Left colon (tissue), 2 donors: ENCODE measurements at places on chromosomes 3 and 15. TPM values are rescaled to one million over a fixed set of nuclear protein-coding genes. Genes with fewer than 3 reads are reported as not detected.

The SLC2A2 gene
- not detected for total RNA-seq

The STIMATE gene
- total RNA-seq, result 10.0 TPM

The MAGI1 gene
- total RNA-seq, result 49.2 TPM

The SSUH2 gene
- total RNA-seq, result 4.5 TPM

The C3orf52 gene
- total RNA-seq, result 35.8 TPM

The GCSAM gene
- total RNA-seq, result 0.50 TPM

The ACP3 gene
- total RNA-seq, result 14.7 TPM

The GABRB3 gene
- total RNA-seq, result 2.5 TPM

The HYAL1 gene
- total RNA-seq, result 6.9 TPM

The ASB14 gene
- total RNA-seq, result not detected

The MEIS2 gene
- 11.3 TPM for total RNA-seq

The FES gene
- 10.0 TPM for total RNA-seq

The IGF2BP2 gene
- total RNA-seq, result 73.0 TPM

GRCh38 chr3:78978037-78978436, 789.8 kb downstream of the ROBO1 start:
- DNase-seq, result no peak

- DNase-seq, result no peak
These were observed 166.4 kb upstream of the TLE3 start for GRCh38 chr15:70264014-70264582.

DNA sequence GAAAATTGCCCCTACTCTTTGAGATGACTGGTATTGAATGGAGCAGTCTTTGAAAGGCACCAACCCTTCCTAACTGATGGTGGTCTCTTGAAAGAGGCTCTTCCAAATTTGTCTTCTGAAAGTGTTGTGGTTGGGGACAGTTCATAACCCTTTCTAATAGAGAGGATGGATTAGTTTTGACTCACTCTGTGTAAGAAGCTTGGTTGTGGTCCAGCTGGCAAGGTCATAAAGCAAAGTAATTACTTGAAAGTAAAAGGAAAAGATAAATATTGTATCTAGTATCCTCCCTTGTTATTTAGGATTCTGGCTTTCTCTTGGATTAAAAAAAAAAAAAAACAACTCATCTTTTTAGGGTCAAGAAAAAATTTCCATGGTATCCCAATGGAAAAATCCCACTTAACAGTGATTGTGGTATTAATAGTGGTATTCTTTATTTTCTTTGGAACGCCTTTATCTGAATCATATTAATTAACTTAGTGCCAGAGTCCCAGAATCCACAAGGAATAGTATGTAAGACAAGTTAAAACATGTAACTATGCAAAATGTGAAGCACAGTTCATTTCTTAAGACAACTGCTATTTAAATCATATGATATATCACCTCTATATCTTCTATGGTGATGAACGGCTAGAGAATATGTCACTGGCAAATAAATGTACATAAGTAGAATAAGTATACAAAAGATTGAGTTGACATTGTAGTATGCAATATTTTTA, 469.3 kb upstream of the CDIN1 start:
- peak; percentile 6 for DNase-seq

DNA sequence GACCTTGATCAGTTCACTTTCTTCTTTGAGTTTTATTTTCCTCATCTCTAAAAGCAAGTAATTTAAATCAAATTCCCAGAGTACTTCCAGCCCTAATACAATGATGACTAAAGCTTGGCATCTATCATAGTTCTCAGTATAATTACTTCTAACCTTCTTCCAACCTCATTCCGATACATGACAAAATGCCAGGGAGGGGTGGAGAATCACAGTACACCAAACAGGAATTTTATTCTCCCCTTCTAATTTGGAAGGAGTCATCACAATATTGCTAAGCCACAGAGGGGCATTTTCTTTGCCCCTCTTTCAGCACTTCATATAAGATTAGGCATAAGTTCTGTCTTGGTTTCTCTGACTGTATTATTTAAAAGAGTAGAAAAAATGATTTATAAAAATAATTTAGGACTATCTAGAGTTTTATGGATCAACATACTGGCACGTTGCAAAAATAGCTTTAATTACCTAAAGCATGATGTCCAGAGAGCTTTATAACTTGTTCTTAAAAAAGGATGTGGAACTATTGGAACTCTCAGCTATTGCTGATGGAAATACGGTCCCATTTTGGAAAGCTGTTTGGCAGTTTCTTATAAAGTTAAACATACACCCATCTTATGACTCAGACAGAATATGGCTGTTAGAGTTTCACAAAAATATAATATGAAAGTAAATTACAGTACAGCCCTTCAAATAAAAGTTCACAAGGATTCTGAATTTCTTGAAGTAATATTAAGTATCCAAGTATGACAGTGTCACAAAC, 86.9 kb upstream of the UBE2E2 start:
- DNase-seq, result no peak

GRCh38 chr3:134610432-134611385, 40.1 kb downstream of the KY start:
- DNase-seq, result no peak

- no peak for DNase-seq
These were observed 56.6 kb downstream of the BBX start for GRCh38 chr3:107579371-107579770.

- no peak for DNase-seq
These were observed 31.6 kb downstream of the CFAP44 start for GRCh38 chr3:113409676-113410075.

DNA sequence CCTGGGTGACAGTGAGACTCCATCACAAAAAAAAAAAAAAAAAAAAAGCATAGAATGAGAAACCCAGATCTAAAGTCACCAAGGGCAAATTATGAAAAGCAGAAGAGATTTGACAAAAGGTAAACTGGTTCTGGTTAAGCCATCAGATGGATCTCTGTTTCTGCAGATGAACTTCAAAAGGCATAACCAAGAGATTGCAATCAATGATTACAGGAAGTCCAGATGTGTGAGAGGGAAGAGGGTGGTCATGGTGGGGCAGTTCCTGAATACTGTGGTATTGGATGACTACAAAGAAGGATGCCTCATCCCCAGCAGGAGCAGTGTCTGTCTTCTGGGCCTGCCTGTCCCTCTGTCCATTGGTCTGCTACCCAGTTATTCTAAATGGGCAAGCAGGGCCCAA, 3.8 kb downstream of the P4HTM start:
- no peak for DNase-seq

DNA sequence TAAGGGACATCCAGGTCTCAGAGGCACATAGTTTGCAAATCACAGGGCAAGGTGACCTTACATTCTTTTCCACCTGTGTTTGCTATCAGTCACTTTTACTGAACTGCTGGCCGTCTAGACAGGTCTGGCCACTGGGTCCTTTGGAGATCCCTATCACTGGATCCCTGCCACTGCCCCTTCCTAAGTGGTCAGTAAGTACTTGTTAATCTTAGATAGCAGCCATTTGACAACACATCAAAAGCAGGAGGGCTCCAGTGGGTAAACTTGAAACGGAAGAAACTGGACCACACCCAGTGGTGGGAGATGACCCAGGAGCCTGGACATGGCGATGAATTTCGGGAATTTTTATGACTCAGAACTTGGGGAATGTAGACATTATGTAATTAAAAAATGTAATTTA, 28.9 kb upstream of the RASGRP1 start:
- no peak for DNase-seq

- DNase-seq, result no peak
These were observed 117.5 kb upstream of the ARHGEF3 start for GRCh38 chr3:56919137-56919796.

DNA sequence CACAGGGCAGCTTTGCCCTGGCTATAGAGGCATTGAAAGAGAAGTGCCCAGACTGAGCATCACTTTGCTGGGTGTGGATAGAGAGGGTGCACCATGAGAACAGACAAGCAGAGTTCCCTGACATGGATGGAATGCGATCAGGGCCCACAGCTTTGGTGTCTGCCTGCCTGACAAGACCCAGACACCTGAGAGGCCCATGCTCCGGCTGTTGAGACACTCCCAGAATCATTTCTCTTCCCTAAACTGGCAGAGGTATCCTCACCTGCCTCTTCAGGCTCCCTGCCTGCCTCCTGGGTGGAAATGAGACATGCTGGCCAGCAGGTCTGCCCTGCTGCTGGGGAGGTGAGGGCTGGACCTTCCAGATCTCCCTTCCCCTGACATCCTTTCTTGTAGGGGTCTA, 10.4 kb upstream of the CHST14 start:
- DNase-seq, result no peak

- no peak for DNase-seq
These were observed 235.7 kb upstream of the C2CD4B start for GRCh38 chr15:62400778-62401177.

- peak; percentile 75 for DNase-seq
These were observed at the start of gene PIGZ for GRCh38 chr3:196968233-196969133. TSS of gene PIGZ (minus strand) at chr3:196968833. CDS start at chr3:196952031, 16,802 bp downstream.

GRCh38 chr3:72916250-72916649, 28.4 kb downstream of the GXYLT2 start:
- no peak for DNase-seq

DNA sequence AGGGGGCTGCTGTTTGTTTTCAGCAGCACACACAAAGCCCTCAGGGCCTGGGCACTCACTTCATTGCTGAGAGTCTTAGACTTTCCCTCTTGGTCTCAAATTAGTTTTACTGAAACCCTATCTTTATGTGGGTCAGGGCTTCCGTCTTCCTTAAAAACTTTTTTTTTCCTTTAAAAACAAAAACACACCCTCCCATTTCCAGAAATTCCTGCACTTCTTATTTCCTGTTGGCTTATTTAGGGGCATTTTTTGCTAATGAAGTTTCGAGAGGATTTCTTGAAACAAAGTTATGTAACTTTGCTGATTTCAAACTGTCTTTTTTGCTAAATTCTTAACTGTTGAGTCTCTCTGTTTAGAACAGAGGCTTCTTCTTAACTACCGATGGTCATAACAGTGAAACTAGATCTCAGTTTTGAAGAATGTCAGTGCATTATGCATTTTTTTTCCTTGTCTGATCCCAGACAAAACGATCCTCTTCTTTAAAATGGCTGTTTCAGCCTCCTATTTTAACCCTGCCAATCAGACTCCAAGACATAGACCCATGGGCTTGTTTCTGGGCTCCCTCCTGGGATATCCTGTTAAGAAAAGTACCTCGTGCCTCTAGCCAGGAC, 23.3 kb downstream of the ANAPC13 start:
- DNase-seq, result no peak

DNA sequence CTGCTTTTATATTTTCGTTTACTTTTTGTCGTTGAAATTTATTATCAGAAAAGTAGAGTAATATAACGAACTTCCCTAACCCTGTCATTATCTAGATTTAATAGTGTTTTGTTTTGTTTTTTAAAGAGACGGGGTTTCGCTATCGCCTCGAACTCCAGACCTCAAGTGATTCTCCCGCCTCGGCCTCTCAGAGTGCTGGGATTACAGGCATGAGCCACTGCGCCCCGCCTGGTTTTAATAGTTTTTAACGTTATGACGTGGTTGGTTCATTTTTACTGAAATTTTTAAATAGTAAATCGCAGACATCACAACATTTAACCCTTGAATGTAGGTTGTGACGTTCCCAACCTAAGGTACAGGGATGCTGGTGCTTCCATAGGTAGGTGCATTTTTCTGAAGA, 1.0 kb downstream of the NGRN start:
- DNase-seq, result no peak

GRCh38 chr3:48245136-48245535, 4.2 kb downstream of the ZNF589 start:
- no peak for DNase-seq

DNA sequence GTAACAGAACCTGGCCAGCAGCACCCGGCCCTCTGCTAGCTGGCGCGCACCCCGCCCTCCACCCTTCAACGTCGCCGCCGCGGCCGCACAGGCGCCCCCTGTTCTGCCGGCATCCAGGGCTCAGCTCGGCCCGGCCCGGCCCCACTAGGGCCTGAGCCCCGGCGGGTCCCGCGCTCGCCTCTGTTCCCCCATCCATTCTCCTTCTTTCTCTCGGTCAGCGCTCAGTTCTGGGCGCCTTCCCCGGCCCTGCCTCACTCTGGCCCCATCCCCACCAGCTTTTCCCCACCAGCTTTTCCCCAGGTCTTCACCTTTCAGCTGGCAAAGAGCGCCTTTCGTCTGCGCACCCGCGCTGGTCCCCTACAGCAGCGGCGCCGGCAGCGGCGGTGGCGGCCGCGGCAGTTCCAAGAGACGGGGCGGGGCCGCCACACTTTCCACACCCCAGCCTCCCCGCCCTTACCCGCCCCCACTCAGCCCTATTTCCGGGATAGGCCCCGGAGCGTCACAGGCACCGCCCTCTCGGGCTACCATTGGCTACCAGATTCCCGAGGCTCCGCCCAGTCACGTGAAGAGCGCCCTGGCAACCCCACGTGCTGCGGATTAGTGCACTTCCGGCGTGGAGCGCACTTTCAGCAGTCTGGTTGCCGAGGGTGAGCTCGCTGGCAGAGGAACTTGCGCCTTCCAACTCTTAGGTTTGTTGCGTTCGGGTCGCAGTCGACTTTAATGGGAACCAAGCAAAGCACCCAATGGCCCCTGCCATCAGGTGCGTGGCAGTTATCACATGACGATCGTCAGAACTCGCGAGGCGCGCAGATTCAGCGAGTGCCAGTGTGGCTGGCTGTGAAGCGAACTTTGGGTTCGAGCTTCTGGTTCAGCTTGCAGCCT, at the start of gene EIF5A2:
Gene EIF5A2, minus strand, starts transcription at position 403 of the 882 bp plus-strand sequence. CDS start 831 bp downstream, outside the sequence.
- peak; percentile 97 for DNase-seq

- DNase-seq, result no peak
These were observed 123.5 kb upstream of the IL12A start for GRCh38 chr3:159865041-159865579.

- no peak for DNase-seq
These were observed 25.4 kb upstream of the SRP14 start for GRCh38 chr15:40064231-40064894.

DNA sequence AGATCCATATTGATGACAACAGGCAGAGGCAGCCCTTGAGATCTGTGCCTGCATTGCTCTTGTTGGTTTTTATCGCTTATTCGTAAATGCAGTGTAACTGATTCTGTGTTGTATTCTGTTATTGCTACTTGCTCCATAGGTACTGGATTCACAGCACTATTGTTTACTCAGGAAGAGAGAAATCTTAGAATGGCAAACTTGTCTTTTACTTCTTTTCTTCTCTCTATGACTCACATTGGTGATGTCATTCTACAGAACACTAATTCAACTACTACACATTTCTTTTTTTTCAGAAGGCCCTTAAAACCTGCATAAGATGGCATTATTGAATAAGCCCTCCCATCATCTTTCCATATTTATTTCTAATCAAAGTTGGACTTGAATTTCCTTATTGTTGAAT, 201.0 kb upstream of the GBE1 start:
- DNase-seq, result no peak
